ENCODE measurements at places on chromosomes 7 and 10.

GRCh38 chr7:50214126-50214670 lies 90.3 kb upstream of the IKZF1 start:
- no peak for DNase-seq

DNA sequence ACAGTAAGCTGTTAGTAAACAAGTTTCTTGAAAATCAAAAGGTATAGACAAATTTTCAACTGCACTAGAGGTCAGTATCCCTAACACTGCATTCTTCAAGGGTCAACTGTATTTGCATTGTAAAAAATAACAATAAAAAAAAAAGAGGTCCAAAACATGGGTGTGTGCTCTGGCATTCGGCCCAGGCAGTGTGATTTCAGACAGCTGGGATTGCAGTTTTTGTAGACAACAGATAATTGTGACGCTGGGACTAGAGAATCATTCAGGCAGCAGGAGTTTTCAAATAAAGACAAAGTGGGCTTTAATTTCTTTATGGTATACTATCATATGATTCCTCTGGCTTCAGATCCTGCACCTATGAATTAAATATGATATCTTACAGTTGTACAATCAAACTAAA lies 543.2 kb upstream of the SEMA3D start:
- no peak for DNase-seq

GRCh38 chr10:3647074-3647473 lies 137.9 kb downstream of the KLF6 start:
- DNase-seq = no peak

GRCh38 chr10:15188603-15189002 lies 20.1 kb upstream of the NMT2 start:
- DNase-seq = no peak

DNA sequence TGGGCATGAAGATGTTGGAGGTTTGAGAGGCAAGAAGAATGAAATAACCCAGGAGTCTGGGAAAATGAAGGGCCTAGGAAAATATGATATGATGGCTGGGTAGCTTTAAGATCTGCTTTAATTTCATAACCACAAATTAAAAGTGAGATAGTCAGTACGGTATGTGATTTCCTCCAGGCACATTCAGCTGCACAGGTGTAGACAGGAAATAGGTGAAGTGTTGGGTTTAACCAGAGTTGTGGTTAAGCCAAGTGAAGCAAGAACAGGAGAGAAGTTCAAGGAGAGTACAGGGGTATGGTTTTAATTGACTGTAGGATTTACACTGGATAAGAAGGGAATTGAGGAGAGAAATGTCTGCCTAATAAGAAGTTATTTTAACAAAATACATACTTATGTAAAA lies 2.6 kb downstream of the PNLIPRP3 start:
- DNase-seq = no peak

DNA sequence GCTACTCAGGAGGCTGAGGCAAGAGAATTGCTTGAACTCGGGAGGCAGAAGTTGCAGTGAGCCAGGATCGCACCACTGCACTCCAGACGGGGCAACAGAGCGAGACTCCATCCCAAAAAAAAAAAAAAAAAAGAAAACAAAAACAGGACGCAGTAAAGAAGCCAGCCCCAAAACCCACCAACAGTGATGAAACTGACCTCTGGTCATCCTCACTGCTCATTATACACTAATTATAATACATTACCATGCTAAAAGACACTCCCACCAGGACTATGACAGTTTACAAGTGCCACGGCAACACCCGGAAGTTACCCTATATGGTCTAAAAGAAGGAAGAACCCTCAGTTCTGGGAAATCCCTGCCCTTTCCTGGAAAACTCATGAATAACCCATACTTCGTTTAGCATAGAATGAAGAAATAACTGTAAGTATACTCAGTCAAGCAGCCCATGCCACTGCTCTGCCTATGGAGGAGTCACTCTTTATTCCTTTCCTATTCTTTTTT lies 40.0 kb upstream of the EIF4H start:
- DNase-seq = no peak

- no peak for DNase-seq
Measured at GRCh38 chr10:132942101-132943057, at the start of gene CFAP46. Gene CFAP46 (minus strand): TSS chr10:132942570. CDS start chr10:132942484, 86 bp downstream.

Data from activated CD8-positive, alpha-beta memory T cell treated with anti-CD3 and anti-CD28 coated beads for 24 hours (primary cell).